ENCODE measurements at places on chromosomes 1 and 21. TPM values are rescaled to one million over a fixed set of nuclear protein-coding genes. Genes with fewer than 3 reads are reported as not detected.

Gene GBP1
- polyA plus RNA-seq = 2.4 TPM

Gene SV2A
- 23.3 TPM for polyA plus RNA-seq

DNA sequence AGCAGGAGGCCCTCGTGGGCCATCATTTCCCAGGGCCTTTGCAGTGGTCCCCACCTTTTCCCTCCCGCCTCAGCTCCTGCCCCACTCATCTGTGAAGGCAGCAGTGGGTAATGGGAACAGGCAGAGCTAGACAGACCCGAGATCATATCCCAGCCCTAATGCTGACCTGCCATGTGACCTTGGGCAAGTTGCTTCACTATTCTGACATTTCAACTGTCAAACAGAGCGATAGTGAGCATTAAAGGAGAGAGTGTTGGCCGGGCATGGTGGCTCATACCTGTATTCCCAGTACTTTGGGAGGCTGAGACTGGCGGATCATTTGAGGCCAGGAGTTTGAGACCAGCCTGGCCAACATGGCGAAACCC, 51.7 kb downstream of the RPS6KA1 start:
- no peaks in the 10 kb centered on the region for H3K4me1 ChIP-seq
- no peaks in the 10 kb centered on the region for H3K27me3 ChIP-seq
- H3K36me3 ChIP-seq = no peaks in the 10 kb centered on the region
- H3K4me3 ChIP-seq = no peak overlapping the region

GRCh38 chr1:110916669-110917306, 43.8 kb downstream of the CD53 start:
- no peaks in the 10 kb centered on the region for H3K27me3 ChIP-seq
- no peak for DNase-seq
- H3K4me1 ChIP-seq = no peaks in the 10 kb centered on the region
- H3K4me3 ChIP-seq = no peak overlapping the region
- H3K36me3 ChIP-seq = no peaks in the 10 kb centered on the region
- no peak overlapping the region for H3K27ac ChIP-seq

GRCh38 chr1:10280439-10281350, 70.3 kb downstream of the KIF1B start:
- peaks cover 10% of the 10 kb centered on the region for H3K4me1 ChIP-seq
- no peak overlapping the region for H3K27ac ChIP-seq
- no peaks in the 10 kb centered on the region for H3K27me3 ChIP-seq
- peaks cover 79% of the 10 kb centered on the region for H3K36me3 ChIP-seq
- DNase-seq = no peak
- no peak overlapping the region for H3K4me3 ChIP-seq

GRCh38 chr1:71046891-71047634, 553 bp downstream of the PTGER3 start:
- peak overlapping the region; percentile 39 for H3K4me3 ChIP-seq
- H3K27me3 ChIP-seq = peaks cover 43% of the 10 kb centered on the region
- no peaks in the 10 kb centered on the region for H3K36me3 ChIP-seq

- DNase-seq = peak; percentile 70
- peaks cover 3% of the 10 kb centered on the region for H3K36me3 ChIP-seq
- no peak overlapping the region for H3K27ac ChIP-seq
Measured at GRCh38 chr1:236868625-236869467, 73.8 kb downstream of the MTR start.

- H3K4me1 ChIP-seq = peaks cover 30% of the 10 kb centered on the region
- H3K36me3 ChIP-seq = no peaks in the 10 kb centered on the region
- no peak for DNase-seq
- no peak overlapping the region for H3K4me3 ChIP-seq
- peak overlapping the region; percentile 90 for H3K27ac ChIP-seq
Measured at GRCh38 chr1:9161963-9162362, 33.1 kb upstream of the GPR157 start.

DNA sequence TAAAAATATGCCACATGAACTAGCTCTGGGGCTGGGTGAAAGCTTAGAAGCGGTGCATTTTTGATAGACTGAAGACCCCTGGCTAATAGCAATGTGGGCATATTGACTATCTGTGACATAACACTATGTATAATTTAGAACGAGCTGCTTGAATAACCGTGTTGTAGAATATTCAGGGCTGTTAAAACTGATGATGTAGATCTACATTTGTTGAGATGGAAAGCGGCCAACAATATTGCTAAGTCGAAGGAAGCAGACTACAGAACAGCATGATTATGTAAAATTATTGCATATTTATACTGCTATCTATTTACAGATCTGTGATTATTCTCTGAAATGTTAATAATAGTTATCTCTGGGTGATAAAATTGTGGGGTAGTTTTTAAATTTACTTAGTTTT, 41.1 kb upstream of the BCL10 start:
- H3K27me3 ChIP-seq = no peaks in the 10 kb centered on the region
- H3K4me3 ChIP-seq = no peak overlapping the region
- H3K4me1 ChIP-seq = peaks cover 25% of the 10 kb centered on the region
- H3K36me3 ChIP-seq = no peaks in the 10 kb centered on the region
- no peak overlapping the region for H3K27ac ChIP-seq
- DNase-seq = no peak

DNA sequence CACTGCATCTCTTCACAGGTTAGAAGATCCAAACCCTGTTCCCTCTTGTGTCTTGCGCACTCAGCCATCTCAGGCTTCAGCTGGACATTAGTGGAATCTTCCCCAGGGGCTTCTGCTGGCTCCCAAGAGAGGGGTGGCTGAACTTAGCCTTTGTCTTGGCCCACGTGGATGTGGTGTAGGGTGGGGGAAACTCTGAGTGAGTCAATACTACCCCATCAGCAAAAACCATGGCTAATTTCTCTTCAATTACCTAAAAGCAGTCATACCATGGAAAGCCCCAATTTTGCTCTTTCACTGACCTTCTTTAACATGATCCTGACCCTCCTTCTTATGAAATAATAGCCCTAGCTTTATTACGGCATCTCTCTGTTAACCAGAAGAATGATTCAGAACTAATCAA, 72.5 kb upstream of the RAB3GAP2 start:
- no peak overlapping the region for H3K4me3 ChIP-seq
- no peak for DNase-seq
- peaks cover 3% of the 10 kb centered on the region for H3K4me1 ChIP-seq
- H3K27ac ChIP-seq = no peak overlapping the region
- no peaks in the 10 kb centered on the region for H3K27me3 ChIP-seq
- H3K36me3 ChIP-seq = no peaks in the 10 kb centered on the region

- no peak overlapping the region for H3K27ac ChIP-seq
- H3K27me3 ChIP-seq = peaks cover 3% of the 10 kb centered on the region
- no peaks in the 10 kb centered on the region for H3K4me1 ChIP-seq
- H3K4me3 ChIP-seq = no peak overlapping the region
- no peak for DNase-seq
Measured at GRCh38 chr21:28442624-28443023, 550.1 kb downstream of the LTN1 start.

- no peak overlapping the region for H3K4me3 ChIP-seq
- no peak for DNase-seq
- H3K27me3 ChIP-seq = no peaks in the 10 kb centered on the region
- no peaks in the 10 kb centered on the region for H3K4me1 ChIP-seq
- H3K36me3 ChIP-seq = no peaks in the 10 kb centered on the region
- H3K27ac ChIP-seq = no peak overlapping the region
Measured at GRCh38 chr1:12142891-12143630, 23.7 kb upstream of the TNFRSF1B start.

Data from cardiac muscle cell (in vitro differentiated cells and primary cell).